ENCODE measurements at places on chromosomes 7 and 10.

GRCh38 chr7:135761751-135762488 is 13.3 kb upstream of the FAM180A start:
- no peak for DNase-seq

GRCh38 chr7:1539181-1539881 is 8.8 kb downstream of the MAFK start:
- no peak for DNase-seq

GRCh38 chr7:117123311-117123926 is 170.1 kb downstream of the ST7 start:
- DNase-seq: no peak

GRCh38 chr7:92092210-92092609 is 42.1 kb downstream of the CYP51A1 start:
- no peak for DNase-seq

DNA sequence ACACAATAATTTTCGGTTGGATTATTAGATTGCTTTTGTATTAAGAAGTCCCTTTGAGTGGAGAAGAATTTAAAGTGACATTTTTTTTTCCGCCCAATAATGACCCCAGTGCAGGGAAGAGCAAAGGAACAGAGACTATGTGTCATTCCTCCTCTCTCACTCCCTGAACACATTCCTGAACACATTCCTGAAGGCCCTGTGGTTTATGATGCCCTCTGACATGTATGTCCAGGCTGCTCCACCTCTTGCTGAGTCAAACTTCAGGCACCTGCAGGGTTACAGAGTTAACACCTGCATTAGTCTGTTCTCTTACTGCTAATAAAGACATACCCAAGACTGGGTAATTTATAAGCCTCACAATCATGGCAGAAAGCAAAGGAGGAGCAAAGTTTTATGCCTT is 704.0 kb upstream of the LRRN3 start:
- no peak for DNase-seq

DNA sequence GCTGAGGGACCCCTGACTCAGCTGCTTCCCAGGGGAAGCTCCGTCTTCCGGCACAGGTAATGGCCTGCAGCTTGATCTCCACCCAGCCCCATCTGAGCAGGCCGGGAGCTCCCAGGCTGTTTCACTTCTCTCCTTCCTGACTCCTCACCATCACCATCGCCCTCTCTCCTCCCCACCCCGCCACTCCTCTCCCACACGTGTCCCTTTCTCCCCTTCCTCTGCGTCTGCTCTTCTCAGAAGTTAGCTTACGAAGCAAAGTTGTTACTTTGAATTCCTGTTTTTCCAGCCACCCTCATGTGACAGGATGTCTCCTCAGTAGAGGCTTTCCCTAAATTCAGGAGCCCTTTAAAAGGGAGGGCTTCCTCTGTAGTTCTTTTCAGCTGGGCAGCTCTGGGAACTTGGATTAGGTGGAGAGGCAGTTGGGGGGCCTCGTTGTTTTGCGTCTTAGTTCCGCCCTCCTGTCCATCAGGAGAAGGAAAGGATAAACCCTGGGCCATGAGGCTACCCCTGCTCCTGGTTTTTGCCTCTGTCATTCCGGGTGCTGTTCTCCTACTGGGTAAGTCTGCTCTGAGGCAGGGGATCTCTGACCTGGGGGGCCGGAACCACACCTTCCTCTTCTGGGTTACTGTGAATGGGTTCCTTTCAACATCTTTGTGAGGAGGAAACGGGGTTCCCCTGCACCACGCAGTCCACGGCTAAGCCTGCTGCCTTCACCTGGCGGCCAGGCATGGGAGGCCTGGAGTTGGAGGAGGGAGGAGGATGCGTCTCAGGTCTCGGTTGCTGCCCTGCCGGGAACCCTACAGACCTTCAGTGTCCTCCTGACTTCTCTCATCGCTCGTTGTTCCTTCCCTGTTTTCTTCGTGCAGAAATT is at the start of gene MRC1:
TSS of gene MRC1 (plus strand) at position 378 of the 871 bp plus-strand sequence. CDS start at position 496, 118 bp downstream.
- DNase-seq: no peak

DNA sequence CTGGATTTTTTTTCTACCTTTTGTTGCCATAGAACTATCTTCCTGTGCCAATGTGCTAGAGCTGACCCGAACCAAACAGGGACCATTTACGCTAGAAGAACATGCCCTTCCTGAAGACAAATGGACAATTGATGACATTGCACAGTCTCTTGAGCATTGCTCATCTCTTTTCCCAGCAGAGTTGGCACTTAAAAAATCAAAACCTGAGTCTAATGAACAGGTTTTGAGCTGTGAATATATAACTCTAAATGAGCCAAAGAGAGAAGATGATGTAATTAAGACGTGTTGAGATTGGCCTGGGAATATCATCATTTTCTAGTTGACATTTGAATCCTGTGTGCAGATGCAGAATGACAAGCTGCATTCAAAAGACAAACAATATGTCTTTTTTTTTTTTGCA is 37.1 kb downstream of the TRUB1 start:
- DNase-seq: no peak

GRCh38 chr7:99032928-99033327 is 111.0 kb downstream of the SMURF1 start:
- DNase-seq: peak; percentile 1

- DNase-seq: no peak
Measured at GRCh38 chr10:86658261-86658741, 4.0 kb downstream of the OPN4 start.

DNA sequence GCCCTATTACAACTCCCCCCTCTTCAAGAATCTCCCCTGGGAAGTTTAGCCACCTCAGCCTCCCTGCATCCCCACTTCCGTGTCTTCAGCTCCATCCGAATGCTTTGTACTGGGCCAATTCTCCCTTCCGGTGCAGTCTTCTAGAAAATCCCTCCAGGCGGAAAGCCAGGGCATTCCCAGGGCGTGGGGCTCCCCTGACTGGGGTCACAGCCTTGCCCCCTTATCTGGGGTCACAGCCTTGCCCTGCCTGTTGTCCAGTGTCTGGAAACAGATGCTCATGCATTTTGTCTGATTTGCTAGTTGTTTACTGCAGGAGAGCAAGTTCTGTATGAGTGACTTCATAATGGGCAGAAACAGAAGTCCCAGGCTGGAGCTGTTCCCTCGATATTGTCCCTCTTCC is 112.5 kb upstream of the TCERG1L start:
- no peak for DNase-seq

- DNase-seq: no peak
Measured at GRCh38 chr10:18404530-18404929, 246.9 kb downstream of the NSUN6 start.

DNA sequence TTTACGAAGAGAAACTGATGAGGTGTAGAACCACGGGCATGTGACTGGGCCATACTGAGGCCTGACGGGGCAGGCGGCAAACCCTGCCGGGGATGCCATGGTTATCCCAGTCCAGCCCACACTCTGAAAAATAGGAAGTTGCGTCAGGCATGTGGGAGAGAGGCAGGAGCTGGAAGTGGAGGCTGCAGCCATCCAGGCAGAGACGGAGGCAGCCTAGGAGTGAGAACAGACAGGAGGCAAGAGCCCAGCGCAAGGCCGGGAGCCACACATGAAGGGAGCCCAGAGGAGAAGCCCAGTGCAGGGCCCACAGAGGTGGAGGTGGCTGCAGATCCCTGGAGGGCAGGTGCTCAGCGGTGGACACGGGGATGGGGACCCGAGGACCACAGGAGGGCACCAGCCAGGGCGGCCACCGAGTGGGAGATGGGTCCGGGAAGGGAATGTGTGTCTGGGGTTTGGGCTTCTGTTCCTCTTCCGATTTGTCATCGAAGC is 175.2 kb upstream of the PPP2R2D start:
- no peak for DNase-seq

DNA sequence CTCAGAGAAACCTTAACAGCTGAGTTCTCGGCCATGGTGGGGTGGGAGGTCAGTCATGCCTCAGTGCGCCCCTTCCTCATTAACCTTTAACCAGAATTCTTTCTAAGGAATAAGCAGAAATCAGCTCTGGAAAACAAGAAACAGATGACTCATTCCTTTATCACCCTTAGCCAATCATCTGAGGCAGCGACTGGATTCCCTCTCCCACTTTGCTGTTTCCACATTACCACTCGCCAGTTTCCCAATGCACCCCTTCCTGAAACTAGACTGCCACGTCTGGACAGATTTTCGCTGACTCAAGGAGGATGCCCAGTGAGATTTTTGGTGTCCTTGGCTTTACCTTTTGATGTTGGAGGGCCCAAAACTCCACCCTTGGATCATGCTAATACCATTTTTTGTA is 223.8 kb downstream of the PLXDC2 start:
- DNase-seq: no peak

DNA sequence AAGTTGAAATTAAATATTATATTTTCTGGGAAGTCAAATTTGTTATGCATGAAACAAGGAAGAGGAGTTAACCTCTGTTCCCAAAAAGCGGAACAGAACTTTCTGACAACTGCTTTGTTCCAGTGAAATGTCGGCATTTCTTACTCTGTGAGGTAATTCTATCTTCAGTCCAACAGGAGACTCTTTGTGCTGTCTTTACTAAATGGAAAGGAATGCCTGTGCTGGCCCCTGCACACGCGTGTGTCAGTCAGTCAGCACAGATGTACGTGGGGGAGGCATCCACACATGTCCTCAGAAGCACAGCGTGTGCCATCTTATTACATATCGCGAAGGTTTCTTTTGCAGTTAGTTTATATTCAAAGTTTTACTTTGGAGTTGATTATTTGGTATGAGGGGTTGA is 37.5 kb downstream of the NET1 start:
- DNase-seq: no peak

- peak; percentile 67 for DNase-seq
Measured at GRCh38 chr7:128020159-128020558, 11.1 kb downstream of the LRRC4 start.

DNA sequence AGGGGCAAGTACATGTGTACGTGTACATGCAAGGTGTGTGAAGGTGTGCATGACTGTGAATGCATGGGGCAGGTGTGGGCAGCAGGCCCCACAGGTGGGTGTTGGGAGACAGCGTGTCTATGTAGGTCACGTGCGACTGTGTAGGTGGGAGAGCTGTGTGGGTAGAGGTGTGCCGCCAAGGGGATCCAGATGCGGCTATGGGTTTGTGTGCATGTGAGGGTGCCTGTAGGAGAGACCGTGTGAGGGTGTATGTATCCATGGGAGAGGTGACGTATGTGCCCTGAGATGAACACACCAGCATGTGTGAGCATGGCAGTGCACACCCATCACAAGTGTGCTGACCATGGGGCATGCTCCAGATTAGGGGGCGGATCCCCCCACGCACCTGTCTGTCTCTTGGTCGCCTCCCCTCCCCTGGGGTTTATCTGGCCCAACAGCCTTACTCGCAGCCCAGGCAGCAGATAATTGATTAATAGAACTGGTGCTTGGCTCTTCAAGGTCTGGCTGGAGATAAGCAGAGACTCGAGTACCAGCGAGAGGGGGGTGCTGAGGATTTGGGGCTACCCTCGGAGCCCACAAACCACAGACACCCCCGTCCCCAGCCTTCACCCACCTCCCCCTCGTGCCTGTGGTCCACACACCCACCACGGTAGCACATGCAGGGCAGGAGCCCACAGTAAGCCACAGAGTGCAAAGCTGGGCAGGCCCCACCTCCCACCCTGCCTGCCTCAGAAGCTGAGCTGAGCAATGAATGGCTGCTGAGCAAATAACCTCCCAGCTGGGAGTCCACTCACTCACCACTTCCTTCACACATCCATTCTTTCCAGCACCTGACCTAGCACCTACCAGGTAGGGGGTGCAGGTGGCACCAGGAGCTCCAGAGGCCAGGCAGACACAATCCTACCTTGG is 41.4 kb upstream of the ZMIZ1 start:
- DNase-seq: peak; percentile 70

GRCh38 chr10:86533328-86533727 is 11.7 kb upstream of the WAPL start:
- no peak for DNase-seq

GRCh38 chr10:67487906-67488619 is 207.9 kb downstream of the CTNNA3 start:
- DNase-seq: no peak

DNA sequence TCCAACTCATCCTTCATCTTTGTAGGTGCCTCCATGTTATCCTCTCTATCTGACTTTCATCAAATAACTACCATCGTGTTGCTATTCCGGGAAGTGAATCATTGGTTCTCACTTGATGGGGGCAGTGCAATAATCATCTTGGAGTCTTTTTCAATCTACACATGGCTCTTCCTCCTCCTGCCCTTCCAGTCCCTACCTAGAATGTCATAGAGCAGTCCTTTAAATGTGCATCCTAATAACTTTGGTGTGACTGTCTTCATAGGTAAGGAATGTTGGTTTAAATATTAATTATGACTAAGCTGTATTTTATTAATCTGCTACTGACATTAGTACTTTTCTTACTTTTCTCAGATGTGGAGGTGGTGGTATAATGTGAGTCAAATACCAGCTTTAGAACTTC is 8.4 kb upstream of the CDK14 start:
- DNase-seq: no peak

GRCh38 chr7:26198133-26198780 is 2.3 kb downstream of the HNRNPA2B1 start:
- DNase-seq: no peak

DNA sequence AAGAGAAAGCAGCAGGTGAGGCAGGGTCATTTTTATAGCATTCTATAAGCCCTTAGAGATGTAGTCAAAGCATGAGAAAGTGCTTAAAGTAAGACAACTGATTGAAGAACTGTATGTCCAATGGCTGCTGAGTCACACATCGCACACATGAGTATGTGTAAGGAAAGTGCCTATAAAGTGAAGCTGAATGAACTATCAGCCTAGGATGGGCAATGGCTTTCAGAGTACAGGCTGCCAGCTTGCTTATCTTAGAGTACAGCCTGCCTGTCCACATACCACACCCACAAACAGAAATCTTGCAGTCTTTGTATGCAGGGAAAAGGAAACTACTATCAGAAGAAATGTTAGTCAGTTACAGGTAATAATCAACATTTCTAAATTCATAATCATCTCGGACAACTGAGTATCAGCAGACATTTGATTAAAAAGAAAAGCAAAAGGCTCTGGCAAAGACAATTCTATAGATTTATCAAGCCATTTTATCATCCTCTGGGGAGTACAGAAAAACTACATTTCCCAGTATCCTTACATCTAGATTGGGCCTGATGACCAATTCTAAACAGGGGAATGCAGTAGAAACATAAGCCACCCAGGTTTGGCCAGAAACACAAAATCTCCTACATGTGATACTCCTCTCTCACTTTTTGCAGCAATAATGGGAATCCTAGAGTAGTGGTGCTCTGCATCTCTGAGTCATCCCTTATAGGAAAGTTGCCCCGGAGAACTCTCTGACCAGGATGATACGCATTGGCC is 16.2 kb upstream of the EPHB6 start:
- DNase-seq: no peak

- peak; percentile 62 for DNase-seq
Measured at GRCh38 chr10:8073691-8074416, 19.4 kb downstream of the GATA3 start.

- DNase-seq: no peak
Measured at GRCh38 chr10:81498011-81498551, 376.9 kb upstream of the NRG3 start.

GRCh38 chr10:71766717-71767419 is 6.5 kb downstream of the VSIR start:
- no peak for DNase-seq

DNA sequence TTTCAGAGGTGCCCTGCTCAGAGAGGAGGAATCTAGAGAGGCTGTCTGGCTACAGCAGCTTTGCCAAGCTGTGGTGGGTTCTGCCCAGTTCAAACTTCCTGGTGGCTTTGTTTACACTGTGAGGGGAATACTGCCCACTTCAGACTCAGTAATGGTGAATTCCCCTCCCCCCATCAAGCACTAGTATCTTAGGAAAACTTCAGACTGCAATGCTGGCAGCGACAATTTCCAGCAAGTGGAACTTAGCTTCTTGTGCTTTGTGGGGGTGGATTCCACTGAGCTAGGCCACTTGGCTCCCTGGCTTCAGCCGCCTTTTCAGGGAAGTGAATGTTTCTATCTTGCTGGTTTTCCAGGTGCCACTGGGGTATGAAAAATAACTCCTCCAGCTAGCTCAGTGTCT is 42.8 kb downstream of the CYP2C8 start:
- DNase-seq: no peak

- no peak for DNase-seq
Measured at GRCh38 chr7:108824840-108825580, 255.3 kb downstream of the DNAJB9 start.

Data from activated CD8-positive, alpha-beta memory T cell treated with anti-CD3 and anti-CD28 coated beads, Interleukin-2, amount 50 U/mL, for 48 hours (primary cell).